ENCODE measurements at places on chromosomes 1 and 21.
A peak's percentile ranks its signal among the peaks of the same experiment; 100 is the strongest.

DNA sequence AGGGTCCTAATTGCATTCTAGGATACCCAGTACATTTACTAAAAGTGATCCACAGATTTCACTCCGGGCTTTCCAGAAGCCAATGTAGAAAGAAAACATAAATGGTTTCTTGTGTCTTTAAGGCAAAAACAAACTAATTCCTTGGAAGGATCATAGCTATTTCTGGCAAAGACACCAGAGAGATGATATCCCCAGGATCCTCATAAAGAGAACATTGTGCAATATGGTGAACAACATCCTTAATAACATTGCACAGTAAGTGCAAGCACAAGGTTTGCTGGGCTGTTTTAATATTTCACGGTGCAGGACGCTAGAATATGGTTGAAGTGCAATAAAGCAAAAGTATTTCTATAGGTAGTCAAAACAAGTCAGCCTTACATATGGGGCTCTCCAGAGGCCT is 83.0 kb downstream of the NTPCR start:
- DNase-seq, result no peak

- DNase-seq, result peak; percentile 6
Measured at GRCh38 chr1:236063919-236064673, 794 bp downstream of the NID1 start.

DNA sequence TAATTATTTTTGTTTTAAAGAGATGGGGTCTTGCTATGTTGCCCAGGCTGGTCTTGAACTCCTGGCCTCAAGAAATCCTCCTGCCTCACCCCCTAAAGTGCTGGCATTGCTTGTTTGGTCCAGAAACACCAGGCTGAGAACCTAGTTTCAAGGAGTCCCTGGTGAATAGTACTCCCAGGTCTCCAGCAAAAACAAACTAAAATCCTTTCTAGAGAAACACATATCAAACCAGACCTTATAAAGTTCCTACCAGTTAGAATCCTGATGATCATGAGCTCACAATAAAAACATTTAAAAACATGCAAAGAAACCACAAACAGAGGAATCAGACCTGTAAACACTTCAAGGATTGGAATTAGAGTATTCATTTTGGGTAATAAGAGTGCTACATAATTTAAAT is 34.4 kb upstream of the PADI1 start:
- no peak for DNase-seq

GRCh38 chr21:36471254-36471723 is 8.6 kb downstream of the CLDN14 start:
- DNase-seq, result no peak

DNA sequence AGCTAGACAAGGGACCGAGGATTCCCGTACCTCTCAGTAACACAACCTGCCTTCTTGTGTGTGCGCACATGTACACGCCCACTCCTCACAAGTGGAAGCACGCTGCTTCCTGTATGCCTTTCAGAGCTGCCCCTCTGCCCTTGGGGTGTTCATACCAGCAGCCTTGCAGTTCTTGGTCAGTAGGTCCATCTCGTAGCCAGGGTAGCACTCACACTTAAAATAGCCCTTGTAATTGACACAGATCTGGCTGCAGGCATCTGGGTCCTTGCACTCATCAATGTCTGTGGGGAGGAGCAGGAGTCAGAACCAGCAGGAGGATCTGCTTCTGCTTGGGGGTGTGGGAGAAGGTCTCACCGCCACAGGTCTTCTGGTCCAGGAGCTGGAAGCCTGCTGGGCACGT is 32.6 kb upstream of the MAGOH start:
- DNase-seq, result no peak

DNA sequence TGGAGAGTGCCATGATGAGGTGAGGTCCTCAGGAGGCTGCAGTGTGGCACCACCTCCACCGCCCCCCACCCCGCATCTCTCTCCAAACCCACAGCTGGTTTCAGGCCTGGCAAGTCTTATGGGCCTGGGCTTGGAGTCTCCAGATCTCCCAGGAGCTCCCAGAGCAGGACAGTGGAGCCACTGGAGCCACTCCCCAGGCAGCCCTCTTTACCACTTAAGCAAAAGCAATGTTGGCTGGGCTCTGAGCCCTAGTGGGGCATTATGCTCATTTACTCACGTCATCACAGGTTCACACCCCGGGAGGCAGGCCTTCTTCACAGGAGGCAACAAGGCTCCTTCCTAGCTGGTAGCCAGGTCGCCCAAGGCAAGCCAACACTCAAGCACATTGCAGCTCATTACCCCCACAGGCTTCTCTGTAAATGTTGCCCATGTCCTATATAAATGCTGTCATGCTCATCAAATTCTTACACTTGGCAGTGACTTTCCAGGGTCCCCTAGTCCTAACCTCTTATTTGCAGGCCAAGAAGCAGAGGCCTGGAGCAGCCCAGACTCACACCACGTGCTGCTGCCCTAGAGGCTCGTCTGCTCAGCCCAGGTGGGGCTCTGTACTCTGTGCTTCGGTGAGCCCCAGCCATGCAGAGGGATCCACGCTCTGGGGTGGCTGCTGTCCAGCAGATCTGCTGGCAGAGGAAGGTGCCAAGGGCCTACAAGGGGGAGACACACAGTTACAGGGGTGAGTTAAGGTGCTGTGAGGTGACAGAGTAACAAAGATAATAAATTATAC is 459.3 kb downstream of the MATN1 start:
- no peak for DNase-seq

- no peak for DNase-seq
Measured at GRCh38 chr1:148333875-148334338, 149.2 kb downstream of the PPIAL4G start.

DNA sequence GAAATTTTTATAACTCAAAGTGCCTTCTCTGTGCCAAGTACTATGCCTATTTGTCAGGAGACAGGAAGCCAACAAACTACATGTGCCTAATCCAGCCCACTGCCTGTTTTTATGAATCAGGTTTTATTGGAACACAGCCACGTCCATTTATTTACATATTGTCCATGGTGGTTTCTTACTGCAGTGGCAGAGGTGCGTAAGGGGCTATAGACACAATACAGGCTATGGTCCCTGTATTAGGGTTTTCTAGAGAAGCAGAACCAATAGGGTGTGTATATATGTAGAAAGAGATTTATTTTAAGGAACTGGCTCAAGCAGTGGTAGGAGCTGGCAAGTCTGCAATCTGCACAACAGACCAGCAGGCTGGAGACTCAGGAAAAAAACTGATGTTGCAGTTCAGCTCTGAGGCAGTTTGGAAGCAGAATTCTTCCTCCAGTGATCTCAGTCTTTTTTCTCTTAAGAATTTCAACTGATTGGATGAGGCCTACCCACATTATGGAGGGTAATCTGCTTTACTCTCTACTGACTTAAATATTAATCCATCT is 15.4 kb downstream of the PPIE start:
- DNase-seq, result no peak

GRCh38 chr1:61922950-61923480 is 180.7 kb downstream of the PATJ start:
- no peak for DNase-seq

GRCh38 chr1:169885207-169885606 is 8.5 kb downstream of the SCYL3 start:
- DNase-seq, result no peak

DNA sequence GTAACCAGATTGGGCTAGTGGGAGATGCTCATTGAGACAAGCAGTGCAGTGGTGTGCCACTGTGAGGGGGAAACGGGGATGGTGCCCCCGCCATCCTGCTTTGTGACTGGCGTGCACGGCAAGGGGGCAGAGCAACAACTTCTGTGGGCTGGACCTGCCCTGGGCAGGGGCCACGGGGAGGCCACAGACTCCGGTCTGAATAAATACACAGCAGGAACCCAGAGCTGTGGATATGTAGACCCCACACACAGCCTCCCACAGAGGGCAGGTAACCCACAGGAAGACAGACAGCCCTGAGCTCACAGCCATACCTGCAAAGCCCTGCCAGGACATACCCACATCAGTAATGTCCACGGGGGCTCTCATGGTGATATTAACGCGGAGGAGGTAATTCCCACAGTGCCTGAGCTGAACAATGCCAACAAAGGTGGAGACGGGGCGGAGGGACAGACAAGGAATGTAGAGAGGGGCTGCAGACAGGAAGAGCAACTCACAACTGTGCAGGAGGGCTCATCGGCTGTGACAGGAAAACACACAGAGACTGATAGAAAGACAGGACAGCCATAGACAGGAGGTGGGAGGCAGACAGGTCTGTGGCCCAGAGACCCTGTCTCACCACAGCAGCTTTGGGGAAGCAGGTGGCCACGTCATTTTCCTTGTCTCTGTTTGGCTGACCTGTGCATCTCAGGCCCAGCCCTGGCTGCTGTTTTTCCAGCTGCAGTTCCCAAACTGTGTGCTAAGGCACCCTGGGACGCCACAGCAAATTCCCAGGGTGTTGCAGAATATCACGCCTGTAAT is 4.9 kb upstream of the WNT3A start:
- no peak for DNase-seq

GRCh38 chr1:56877973-56878372 is 23.4 kb downstream of the C8A start:
- DNase-seq, result peak; percentile 32

DNA sequence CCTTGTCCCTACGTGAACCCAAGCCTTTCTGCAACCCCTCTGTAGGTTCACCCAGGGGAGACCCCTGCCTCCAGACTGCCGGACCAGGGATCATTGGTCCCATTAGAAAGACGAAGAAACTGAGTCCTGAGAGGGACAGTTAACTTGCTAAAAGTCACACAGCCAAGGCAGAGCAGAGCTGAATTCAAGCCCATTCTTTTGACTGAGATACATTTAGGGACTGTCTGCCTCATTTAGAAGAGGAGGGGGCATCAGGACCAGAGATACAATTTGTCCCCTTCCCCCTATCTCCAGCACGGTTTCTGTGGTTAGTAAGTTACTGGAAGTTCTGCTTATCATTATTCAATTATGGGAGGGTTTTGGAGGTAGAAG is 19.1 kb downstream of the KCNQ4 start:
- DNase-seq, result peak; percentile 96
